LoVo (cell line): ENCODE measurements at places on chromosomes 2 and 18.

- no peak for DNase-seq
These were observed 9.6 kb upstream of the ITPRIPL1 start for GRCh38 chr2:96315400-96316071.

DNA sequence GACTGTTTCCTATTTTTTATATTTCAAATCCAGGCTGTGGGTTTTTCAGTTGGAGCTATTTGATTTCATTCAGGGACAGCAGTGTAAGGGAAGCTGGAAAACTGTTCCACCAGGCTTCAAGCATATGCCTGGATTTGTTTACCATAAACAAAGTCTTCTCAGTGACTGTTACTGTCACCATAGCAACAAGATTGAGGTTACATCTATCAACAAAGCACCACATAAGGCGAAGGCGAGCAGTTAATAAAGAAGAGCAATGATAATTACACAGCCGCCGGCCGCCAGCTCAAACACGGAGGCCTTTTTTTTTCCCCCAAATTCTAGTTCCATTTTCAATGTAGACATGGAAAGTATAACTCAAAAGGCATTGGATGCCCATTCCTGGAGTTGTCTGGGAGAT, 553.7 kb upstream of the SYT4 start:
- DNase-seq, result no peak

- DNase-seq, result peak; percentile 12
These were observed 5.1 kb downstream of the SLC35F6 start for GRCh38 chr2:26769089-26769761.

- peak; percentile 36 for DNase-seq
These were observed 796 bp downstream of the SPIRE1 start for GRCh38 chr18:12656938-12657683.

- DNase-seq, result no peak
These were observed 309.7 kb downstream of the RAD51AP2 start for GRCh38 chr2:17208511-17208910.

DNA sequence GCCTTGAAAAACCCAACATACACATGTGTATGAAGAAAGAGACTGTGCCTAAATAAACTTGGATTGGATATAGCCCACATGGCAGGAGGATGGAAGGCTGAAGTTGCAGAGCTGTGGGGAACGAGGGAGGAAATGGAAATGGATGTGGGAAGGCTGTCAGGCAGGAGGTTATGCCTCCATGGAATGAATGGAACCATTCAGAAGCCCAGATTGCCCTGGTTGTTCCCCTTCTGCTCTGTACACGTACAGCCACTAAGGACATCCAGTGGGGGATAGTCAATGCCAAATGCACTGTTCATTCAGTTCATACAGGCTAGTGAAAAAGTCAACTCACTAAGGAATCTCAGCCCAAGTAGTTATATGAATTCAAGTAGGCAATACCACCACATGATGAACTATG, 463.7 kb downstream of the TNS1 start:
- no peak for DNase-seq

DNA sequence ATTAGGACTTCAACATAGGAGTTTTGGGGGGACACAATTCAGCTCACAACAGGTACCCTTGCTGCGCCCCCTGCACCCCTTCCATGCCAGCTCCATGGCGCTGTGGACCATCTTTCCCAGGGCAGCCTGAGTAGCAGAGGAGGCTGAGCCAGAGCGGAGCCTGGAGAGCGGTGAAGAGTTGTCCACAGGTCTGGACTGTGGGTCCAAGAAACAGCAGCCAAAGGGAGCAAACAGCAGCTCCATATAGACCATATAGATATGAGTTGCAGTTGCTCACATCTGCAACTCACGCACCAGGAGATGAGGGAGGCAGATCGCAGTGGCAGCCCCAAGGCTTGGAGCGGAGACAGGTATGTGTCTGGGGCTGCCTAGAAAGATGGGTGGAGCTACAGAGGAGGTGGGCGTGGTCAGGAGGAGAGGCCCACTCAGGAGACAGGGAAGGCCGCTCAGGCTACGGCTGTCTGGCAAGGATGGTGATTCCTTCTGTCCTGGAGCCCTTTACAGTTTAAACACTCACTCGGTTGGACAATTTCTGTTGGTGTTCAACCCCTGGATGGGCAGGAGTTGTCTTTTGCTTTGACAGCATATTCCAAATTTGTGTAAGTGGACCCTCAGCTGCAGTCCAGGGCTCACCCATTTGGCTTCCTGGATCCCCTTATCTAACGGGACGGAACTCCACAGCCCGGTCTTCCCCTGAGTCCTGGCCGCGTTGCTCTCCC, 155.1 kb downstream of the LPIN1 start:
- DNase-seq, result no peak

DNA sequence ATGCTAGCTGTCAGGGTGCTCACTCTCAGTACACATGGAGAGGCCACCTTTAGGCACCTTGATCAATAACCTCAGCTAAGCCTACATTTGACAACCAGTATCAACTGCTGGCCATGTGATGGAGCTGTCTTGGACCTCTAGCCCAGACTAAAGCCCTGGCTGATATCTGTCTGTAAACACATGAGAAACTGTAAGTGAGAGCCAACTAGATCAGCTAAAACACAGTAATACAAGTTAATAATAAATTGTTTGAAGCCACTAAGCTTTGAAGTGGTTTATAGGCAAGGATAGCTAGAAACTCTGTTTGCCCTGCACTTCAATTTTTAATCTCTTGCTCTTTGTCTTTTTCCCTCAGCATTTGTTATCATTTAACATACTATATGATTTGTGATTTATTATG, 407.1 kb downstream of the SPAG16 start:
- no peak for DNase-seq
